LoVo (cell line): ENCODE measurements at places on chromosomes 6 and 20.
A peak's percentile ranks its signal among the peaks of the same experiment; 100 is the strongest.

DNA sequence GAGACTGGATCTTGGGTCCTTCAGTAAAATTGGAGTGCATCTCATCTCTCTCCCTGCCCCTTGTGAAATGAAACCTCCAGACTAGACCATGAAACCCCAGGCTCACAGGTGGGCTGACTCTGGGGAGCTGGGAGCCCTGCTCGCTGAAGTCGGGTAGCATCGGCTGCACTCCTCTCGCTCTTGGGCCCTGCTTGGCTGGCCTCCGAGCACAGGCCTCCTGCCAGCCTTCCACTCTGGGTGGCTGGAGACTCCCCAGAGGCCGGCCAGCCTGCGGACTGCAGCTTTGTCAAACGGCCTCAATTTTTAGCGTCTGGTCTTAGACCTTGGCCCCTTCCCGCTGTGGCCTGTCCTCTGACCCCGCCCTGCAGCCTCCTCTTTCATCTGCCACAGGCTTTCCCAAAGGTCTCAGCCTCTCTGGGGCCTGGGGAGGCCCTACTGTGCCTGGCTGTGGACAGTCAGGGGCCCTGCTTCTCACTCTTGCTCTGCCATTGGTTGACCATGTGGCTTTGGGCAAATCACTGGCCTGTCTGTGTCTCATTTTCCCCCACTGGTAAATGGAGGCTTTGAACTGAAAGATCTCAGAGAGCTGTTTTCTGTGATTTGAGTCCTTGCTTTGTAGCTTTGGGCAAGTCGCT lies 45.1 kb downstream of the SRC start:
- no peak for DNase-seq

GRCh38 chr20:11051136-11051535 lies 377.3 kb upstream of the JAG1 start:
- DNase-seq: no peak

DNA sequence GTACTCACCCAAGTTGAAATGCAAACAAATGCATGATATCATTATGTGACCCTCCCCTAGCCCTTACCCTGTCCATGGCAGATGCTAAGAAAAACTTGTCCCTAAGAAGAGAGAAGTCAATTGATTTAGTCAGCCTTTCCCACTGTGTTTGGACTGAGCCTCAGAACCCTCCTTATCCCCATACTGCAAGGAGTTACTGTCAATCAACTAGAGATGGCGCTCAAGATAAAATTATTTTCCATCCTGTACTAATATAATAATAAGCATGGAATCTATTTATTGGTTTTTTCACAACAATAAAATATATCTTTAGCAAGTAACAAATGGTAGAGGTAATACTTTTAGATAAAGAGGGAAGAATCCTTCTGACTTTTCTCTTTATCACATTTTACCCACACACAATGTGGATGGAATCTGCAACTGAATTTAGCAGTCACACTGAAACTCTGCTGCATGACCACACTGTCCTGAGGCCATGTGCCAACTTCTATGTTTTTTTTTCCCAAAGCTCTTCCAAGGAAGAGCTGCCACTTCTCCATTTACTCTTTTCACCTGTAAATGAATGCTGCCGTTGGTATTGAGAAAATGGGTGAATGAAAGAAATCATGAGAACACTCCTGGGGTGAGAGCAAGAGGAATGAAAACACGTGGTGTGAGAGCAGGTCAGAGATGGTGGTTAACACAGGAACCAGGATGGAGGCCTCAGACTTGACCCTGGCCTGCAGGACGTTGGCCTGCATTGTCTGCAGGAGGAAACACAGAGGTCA lies 10.5 kb downstream of the NT5E start:
- no peak for DNase-seq

GRCh38 chr6:1761477-1761877 lies 151.8 kb downstream of the FOXC1 start:
- peak; percentile 42 for DNase-seq

DNA sequence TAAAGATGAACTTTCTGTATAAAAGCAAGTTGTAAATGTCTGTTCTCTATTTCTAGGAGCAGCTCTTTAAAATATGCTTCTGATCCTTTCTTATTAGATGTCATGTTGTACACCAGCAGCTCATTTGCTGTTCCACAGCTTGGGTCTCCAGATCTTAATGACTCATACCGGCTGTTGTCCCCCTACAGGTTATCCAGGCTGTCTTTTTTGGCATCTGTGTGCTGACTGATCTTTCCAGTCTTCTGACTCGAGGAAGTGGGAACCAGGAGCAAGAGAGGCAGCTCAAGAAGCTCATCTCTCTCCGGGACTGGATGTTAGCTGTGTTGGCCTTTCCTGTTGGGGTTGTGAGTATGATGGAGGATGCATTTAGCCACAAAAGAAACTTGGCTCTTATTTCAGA lies 76.0 kb downstream of the AIG1 start:
- no peak for DNase-seq

- no peak for DNase-seq
Measured at GRCh38 chr20:58092871-58093270, 135.6 kb downstream of the ANKRD60 start.

DNA sequence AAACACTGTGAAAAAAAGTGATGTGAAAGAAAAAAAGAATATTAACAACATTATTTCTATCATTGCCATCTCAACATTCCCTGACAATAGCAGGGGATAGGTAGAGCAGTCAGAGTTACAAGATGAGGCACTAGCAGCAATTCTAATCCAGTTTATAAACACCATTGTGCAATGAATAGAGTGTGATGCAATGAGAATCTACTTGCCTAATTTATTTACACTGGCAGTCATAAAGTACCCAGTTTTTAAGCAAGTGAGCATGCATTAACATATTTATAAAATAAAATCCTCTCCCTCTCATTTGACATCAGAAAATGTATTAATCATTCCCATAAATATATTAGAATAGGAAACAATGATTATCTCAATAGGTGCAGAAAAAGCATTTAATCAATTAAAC lies 2.5 kb upstream of the MANEA start:
- DNase-seq: no peak

GRCh38 chr20:47708140-47708807 lies 77.0 kb downstream of the SULF2 start:
- no peak for DNase-seq

- DNase-seq: peak; percentile 70
Measured at GRCh38 chr6:20266851-20267608, 54.8 kb upstream of the MBOAT1 start.

DNA sequence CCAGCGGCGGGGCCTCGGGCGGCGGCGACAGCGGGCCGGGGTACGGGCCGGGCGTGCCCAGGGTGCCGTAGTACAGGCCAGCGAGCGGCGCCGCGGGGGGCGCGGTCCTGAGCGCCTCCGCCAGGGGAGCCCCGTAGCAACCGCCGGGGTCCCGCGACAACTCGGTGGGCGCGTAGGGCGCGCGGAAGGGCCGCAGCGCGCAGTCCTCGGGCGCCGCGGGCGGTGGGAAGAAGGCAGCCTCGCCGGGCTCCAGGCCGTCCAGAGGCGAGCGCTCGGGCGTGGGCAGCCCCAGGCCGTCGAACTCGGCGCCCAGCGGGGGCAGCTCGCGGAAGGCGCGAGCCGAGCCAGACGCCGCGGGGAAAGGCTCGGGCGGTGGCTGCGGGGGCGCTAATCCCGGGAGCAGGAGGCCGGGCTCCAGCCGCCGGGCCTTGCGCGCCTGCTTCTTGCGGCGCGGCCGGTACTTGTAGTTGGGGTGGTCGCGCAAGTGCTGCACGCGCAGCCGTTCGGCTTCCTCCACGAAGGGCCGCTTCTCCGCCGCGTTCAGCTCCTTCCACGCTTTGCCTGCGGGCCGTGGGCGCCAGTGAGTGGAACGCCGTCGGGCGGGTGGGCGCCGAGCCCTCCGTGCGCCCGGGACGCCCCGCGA lies 916 bp downstream of the SOX18 start:
- DNase-seq: no peak
